A549 treated with AZD2906 at 1 μM for 4 hours (cell line): ENCODE measurements at places on chromosomes 7 and 10. TPM values are rescaled to one million over a fixed set of nuclear protein-coding genes. Genes with fewer than 3 reads are reported as not detected.

TLX1 gene
- total RNA-seq, result not detected in 5 replicates

AGMO gene
- 0.77 to 1.3 TPM (median 1.2 TPM) in 5 replicates for total RNA-seq

SLC12A9 gene
- 13.3 to 15.9 TPM (median 13.9 TPM) in 5 replicates for total RNA-seq

LIPK gene
- total RNA-seq, result not detected in 5 replicates

DNAJC1 gene
- total RNA-seq, result 24.5 to 26.5 TPM (median 26.2 TPM) in 5 replicates

SPDYE1 gene
- total RNA-seq, result not detected in 5 replicates

PSMA2 gene
- total RNA-seq, result 176 to 198 TPM (median 188 TPM) in 5 replicates

INPP5A gene
- 12.2 to 13.8 TPM (median 13.0 TPM) in 5 replicates for total RNA-seq

VPS37D gene
- total RNA-seq, result 2.9 to 6.0 TPM (median 5.1 TPM) in 5 replicates

MYOZ1 gene
- total RNA-seq, result 0.06 TPM in 1 of 5 replicates, not detected in the others

NUDT13 gene
- 2.6 to 3.0 TPM (median 2.9 TPM) in 5 replicates for total RNA-seq

PITRM1 gene
- 78.4 to 80.3 TPM (median 79.2 TPM) in 5 replicates for total RNA-seq

PARP12 gene
- 18.0 to 21.5 TPM (median 19.7 TPM) in 5 replicates for total RNA-seq

AASS gene
- 0.06 to 0.14 TPM (median 0.10 TPM) in 5 replicates for total RNA-seq

SLC25A40 gene
- 5.1 to 8.6 TPM (median 8.5 TPM) in 5 replicates for total RNA-seq

SLC26A4 gene
- 0.03 to 0.14 TPM (median 0.07 TPM) in 5 replicates for total RNA-seq
